ENCODE measurements at places on chromosomes 5 and 9. TPM values are rescaled to one million over a fixed set of nuclear protein-coding genes. Genes with fewer than 3 reads are reported as not detected.

The STPG3 gene
- not detected for polyA plus RNA-seq

The LOX gene
- 3.4 TPM for polyA plus RNA-seq

The HTR1A gene
- not detected for polyA plus RNA-seq

The SSBP2 gene
- polyA plus RNA-seq: 17.0 TPM

The SPATA31C1 gene
- not detected for polyA plus RNA-seq

The SEMA6A gene
- 4.0 TPM for polyA plus RNA-seq

The ZNG1E gene
- polyA plus RNA-seq: 52.7 TPM

The NIPAL4 gene
- not detected for polyA plus RNA-seq

The NOXA1 gene
- 19.1 TPM for polyA plus RNA-seq

The MGAT4B gene
- polyA plus RNA-seq: 79.4 TPM

The CBY3 gene
- not detected for polyA plus RNA-seq

The GDF9 gene
- 0.88 TPM for polyA plus RNA-seq

The MYMK gene
- polyA plus RNA-seq: not detected

The LHX3 gene
- polyA plus RNA-seq: not detected

The ISL1 gene
- polyA plus RNA-seq: not detected

The FOXD4L4 gene
- polyA plus RNA-seq: not detected

The CERCAM gene
- 19.7 TPM for polyA plus RNA-seq

The CDH10 gene
- polyA plus RNA-seq: 0.17 TPM

The AQP7 gene
- polyA plus RNA-seq: 45.3 TPM

The PRLR gene
- 9.3 TPM for polyA plus RNA-seq

The ZNF79 gene
- 2.1 TPM for polyA plus RNA-seq

The SLC34A3 gene
- 36.0 TPM for polyA plus RNA-seq

The FBXO4 gene
- 7.8 TPM for polyA plus RNA-seq

The GABRA1 gene
- not detected for polyA plus RNA-seq

The PGM5 gene
- polyA plus RNA-seq: 16.3 TPM

The PCDH1 gene
- polyA plus RNA-seq: 37.3 TPM

The PTGES gene
- polyA plus RNA-seq: 8.1 TPM

The RFESD gene
- polyA plus RNA-seq: 4.0 TPM

The SH2D3C gene
- 13.7 TPM for polyA plus RNA-seq

The C7 gene
- 158 TPM for polyA plus RNA-seq

The SERINC5 gene
- 3.9 TPM for polyA plus RNA-seq

The NEUROG1 gene
- not detected for polyA plus RNA-seq

The HMMR gene
- 0.58 TPM for polyA plus RNA-seq

The OMD gene
- polyA plus RNA-seq: 0.52 TPM

The NUTM2G gene
- polyA plus RNA-seq: not detected

The AP3S1 gene
- polyA plus RNA-seq: 50.2 TPM

The LIFR gene
- 8.5 TPM for polyA plus RNA-seq

The FGD3 gene
- 7.4 TPM for polyA plus RNA-seq

The GRIN1 gene
- not detected for polyA plus RNA-seq

The DUSP1 gene
- polyA plus RNA-seq: 298 TPM

The LCN2 gene
- polyA plus RNA-seq: 8.2 TPM

The PRRT1B gene
- not detected for polyA plus RNA-seq

The IZUMO3 gene
- polyA plus RNA-seq: not detected

The LCN15 gene
- polyA plus RNA-seq: not detected

The LRRC14B gene
- not detected for polyA plus RNA-seq

The PCDHA5 gene
- not detected for polyA plus RNA-seq

The EQTN gene
- not detected for polyA plus RNA-seq

The PCDHGC5 gene
- not detected for polyA plus RNA-seq

The EPB41L4B gene
- 7.7 TPM for polyA plus RNA-seq

The IFNA21 gene
- polyA plus RNA-seq: not detected

The IFNK gene
- not detected for polyA plus RNA-seq

The OBP2B gene
- not detected for polyA plus RNA-seq

The WHRN gene
- 4.4 TPM for polyA plus RNA-seq
